ENCODE measurements at places on chromosomes 5 and 9.

DNA sequence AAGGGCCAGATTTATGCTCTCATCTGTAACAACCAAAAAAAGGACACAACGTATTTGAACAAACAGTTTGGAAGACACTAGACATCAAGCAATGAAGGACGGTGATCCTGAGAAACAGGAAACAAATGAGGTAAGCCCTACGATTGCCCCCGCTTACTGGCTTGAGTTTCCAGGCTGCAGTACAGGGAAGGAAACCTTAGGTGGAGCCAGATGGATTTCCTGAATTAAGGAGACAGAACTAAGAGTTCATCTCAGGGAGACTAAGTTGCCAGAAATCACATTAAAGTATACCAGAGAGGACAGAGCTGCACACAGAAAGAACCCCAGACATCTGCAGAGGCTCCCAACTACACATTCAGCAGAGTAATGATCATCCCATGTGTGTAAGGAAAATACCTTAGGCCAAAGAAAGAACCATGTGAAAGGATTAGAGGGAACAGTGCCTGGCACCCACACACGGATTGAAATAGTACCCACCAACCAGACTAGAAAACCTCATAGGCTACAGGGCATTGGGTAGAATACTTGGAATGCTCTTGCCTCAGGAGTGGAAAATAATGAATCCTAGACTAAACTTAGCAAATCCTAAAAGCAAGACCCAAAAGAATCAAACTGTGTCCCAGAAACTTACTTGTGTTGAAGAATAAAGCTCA is 99.3 kb upstream of the NIPBL start:
- peak; percentile 34 for DNase-seq

DNA sequence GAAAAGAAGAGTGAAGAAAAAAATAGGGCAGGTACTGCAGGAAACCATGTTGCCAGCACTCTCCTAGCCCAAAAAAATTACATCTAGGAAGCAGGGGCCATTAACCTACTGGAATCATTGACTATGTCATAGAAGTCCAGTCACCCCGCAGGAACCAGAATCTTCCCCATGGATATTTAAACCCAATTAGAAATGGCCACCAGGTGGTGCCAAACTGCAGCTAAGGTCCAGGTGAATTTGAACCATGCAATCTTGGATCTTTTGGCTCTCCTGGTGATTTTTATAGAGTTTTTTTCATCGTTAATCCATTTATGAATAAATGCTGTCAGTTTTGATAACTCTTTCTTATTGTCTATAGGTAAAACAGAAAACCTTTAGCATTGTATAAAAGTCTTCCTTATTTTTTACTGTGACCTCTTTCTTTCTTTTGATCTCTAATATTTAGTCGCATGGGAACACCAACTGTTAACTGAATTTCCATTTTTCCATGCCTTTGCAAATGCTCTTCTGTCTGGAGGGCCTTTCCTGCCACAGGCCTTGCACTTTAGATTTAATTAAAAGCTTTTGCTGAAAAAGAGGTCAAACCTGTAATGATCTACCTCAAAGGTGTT is 147.5 kb upstream of the FGF10 start:
- DNase-seq = peak; percentile 0

- DNase-seq = no peak
Measured at GRCh38 chr5:117463881-117464570, 889.4 kb upstream of the SEMA6A start.

- DNase-seq = no peak
Measured at GRCh38 chr5:10427201-10427600, 14.5 kb upstream of the ROPN1L start.

DNA sequence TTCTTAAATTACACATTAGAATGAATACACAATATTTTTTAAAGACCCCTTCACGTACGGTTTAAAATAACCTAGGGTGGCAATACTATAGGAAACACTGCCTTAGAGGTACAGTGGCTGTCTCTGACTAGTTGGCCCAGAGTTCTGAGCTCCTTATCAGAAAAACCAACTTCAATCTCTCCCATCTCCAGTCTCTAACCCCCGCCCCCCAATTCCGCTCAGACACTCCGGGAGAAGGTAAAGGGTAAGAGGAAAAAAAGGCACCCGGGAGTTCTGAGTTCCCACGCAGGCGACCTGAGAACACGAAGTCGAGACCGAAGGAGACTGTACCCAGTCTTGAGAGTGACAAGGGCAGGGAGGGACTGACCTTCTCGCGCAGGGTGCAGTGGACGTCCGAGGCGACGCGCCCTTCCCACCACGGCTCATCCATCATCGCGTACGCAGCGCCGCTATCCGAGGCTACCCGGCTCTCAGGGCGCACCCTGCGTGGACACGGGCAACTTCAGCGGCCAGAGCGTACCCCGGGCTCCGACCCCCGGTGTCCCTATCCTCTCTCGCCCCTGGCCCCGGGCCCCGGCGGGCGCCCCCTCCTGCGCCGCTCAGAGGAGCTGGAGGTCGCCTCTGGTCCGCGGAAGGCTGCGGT is 752 bp downstream of the CCNJL start:
- DNase-seq = peak; percentile 10

DNA sequence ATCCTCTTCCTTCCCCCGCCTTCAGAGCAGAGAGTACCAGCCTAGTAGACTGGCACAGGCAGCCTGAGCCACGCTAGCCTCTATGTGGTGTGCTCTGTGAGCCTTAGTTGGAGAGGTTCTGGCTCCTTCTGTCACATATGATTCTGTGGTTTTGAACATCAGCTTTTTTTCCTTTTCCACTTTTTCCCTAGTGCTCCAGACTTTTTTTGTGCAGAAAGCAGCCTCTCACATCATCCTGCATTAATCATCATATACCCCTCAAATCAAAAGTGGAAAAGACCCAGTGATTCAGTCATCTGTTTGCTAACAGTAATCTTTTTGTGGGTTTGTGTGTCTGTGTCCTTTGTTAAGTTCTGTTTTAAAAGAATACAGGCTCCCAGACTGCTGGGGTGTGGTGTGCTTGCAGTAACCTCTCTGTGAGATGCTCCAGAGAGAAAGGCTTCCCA is 663.9 kb upstream of the RGMB start:
- DNase-seq = peak; percentile 88

DNA sequence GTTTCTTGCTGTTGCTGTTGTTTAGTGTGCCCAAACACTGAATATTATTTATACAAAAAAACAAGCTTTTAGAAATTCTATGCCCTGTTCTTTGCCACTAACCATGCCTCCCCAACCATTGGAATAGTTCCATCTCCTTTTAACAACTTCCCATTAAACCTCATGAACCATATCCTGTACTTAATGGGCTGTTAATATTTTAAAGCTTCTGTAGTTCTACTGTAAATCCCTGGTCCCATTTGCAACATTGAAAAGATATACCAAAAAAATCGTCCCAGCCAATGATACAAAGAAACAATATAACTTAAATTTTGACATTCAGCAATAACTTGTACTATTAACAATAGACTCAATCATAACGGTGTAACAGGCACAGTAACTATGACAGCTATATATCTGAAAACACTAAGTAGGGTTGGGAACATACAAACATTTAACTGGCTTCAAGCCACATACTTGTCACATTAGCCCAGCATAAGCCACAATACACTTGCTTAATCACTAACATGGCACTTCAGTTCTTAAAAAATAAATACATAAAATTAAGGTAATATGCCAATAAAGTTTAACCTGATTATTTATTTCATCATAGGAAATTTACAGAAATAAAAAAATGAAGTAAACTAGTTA is 86.1 kb downstream of the ADAMTS6 start:
- DNase-seq = no peak

- no peak for DNase-seq
Measured at GRCh38 chr9:113516840-113517577, 53.5 kb downstream of the RGS3 start.

- no peak for DNase-seq
Measured at GRCh38 chr5:97070234-97070633, 72.2 kb downstream of the LIX1 start.

- peak; percentile 76 for DNase-seq
Measured at GRCh38 chr9:122206118-122207046, 22.4 kb downstream of the LHX6 start.

DNA sequence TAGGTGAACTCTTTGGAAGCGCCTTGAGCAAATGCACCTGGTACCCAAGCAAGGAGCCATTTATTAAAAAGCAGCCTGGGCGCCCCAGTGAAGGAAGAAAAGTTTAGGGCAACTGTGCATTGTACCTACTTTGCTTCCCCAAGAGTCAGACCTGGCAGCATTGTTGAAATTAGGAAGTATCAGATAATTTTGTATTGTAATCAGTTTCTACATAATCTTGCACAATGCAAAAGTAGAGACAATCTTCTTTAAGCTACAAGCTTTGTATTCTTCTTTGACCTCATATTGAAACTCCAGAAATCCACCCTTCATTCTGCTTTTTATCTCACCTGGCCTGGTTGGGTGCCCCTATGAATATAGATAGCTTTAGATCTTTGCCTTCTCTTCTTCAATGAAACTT is 490.8 kb downstream of the RASEF start:
- no peak for DNase-seq

- DNase-seq = peak; percentile 75
Measured at GRCh38 chr9:83701769-83702168, 6.0 kb downstream of the UBQLN1 start.

- peak; percentile 91 for DNase-seq
Measured at GRCh38 chr9:113602126-113603047, 138.9 kb downstream of the RGS3 start.

DNA sequence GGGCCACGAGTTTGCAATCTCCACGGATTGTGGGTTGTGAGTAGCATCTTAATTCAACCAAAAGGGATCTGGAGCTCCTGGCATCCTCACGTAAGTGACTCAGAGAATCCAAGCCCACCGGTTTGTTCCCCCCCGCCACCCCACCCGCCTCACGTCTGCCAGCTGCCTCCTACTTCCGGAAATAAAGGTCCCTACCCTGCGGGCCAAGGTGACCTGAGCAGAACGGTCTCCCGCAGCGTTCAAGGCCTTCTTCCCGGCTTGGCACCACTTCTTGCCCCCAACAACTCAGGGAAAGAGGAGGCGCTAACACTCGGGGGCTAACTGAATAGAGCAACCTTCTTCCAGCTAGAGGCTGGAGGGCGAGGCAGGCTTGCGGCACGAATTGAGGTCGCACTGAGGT is 8.8 kb upstream of the GPRIN1 start:
- peak; percentile 15 for DNase-seq
